Activated naive CD8-positive, alpha-beta T cell treated with anti-CD3 and anti-CD28 coated beads, Interleukin-2, amount 50 U/mL, for 24 hours (primary cell): ENCODE measurements at places on chromosomes 5 and 9.

- DNase-seq: peak; percentile 37
These were observed 51.2 kb downstream of the RALGPS1 start for GRCh38 chr9:126965541-126966428.

GRCh38 chr5:177357459-177358351 lies at the start of gene RGS14:
TSS of gene RGS14 (plus strand) at chr5:177357924. CDS start at chr5:177358025, 101 bp downstream.
- DNase-seq: peak; percentile 63

DNA sequence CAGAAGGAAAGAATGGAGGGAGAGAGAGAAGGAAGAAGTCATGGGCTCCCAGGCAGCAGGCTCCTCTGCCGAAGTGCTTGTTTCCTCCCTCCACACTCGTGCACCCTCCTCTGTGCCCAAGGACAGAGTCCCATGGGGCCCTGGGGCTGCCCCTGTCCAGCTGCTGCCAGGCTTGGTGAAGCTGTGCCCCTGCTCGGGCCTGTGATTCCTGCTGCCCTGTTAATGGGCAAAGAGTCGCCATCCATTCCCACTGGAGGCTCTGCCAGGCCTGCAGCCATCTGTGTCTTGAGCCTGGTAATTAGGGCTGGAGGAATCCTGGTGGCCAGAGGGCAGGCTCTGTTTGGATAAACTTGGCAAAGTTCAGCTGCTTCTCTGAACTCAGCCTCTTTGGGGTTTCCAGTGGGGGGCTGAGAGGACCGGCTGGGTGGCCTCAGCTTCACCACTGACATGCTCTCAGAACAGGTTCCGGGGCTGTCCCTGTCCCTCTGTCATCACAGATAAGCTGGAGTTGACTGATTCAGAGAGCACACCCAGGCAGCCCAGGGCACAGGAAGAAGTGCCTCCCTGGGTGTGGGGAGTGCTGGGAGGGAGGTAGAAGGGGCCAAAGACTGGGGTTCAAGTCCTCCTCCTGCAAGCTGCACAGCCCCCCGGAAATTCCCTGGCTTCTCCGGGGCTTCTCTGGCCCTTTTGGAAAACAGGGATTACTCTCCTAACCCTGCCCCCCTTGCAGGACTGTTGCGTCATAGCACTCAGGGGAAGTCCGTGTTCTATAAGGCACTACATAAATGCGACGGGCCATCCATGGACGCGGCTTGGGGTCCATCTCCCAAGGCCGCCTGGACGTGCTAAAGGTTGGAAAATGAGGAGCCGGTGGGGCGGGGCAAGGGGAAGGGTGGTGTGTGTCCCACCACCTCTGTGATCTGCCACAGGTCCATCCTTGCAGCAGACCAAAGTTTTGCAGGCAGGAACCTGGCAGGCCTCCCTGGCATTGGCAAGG lies 154.8 kb downstream of the PAX5 start:
- peak; percentile 24 for DNase-seq

DNA sequence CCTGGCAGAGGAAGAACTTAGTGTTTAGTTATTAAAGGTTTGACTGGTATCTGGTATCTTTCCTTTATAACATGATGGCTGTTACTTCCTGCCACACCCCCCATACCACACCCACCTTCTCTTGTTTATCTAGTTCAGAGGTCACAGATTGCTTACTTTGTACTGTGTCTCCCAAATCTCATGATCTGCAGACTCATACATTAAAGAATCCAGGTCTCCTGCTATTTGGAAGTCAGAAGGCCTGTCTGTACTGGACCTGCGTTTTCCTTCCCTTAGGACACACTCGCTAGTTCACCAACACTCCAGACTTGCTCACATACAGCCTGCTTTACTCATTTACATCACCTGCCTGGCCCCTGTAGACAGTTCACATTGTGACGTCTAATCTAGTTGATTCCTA lies 39.3 kb downstream of the NUDT12 start:
- DNase-seq: no peak

DNA sequence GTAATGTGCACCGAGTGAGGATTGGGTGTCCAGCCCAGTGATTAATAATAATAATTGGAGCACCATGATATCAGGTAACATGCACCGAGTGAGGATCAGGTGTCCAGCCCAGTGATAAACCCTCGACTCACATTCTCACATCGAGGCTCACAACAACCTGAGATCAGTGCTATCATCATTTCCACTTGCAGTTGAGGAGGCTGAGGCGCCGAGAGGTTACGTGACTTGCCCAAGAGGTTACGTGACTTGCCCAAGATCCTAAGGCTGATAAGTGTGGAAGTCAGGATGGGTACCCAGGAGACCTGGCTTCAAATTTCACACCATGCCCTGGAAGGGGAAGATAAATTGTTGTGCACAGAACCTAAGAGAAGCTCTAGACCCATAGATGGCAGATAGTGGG lies 189.4 kb downstream of the MED10 start:
- no peak for DNase-seq

GRCh38 chr9:7081065-7081600 lies 323.4 kb downstream of the KDM4C start:
- no peak for DNase-seq

DNA sequence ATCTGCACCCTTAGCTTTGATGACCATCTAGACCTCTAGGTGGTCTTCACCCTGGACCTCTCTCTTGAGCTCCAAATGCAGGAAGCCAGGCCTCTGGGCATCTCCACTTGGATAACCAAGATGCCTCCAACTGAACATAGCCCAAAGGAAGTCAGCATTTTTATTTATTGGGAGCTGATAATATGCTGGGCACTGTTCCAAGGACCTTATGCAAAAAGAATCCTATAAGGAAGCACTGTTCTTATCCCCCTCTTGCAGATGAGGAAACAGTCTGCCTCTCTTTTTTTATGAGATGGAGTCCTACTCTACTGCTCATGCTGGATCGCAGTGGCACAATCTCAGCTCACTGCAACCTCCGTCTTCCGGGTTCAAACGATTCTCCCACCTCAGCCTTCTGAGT lies 219.9 kb downstream of the CDK5RAP2 start:
- DNase-seq: no peak

DNA sequence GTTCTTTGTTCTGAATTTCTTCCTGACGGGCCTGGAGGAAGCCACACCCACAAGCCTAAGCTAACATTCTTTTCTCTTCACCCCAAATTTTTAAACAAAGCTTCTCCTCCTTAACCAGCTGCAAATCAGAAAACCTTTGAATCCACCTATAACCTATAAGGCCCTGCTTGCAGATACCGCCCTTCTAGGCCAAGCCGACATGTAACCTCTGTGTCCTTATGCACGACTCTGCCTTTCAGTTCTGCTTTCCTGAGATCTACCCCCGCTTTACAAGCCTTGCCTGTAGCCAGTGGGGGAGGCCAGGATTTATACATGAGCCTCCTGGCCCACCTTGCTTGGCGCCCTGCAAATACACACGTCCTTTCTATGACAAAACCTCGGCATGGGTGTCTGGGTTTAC lies 19.3 kb downstream of the BRD9 start:
- DNase-seq: no peak

GRCh38 chr5:73280386-73280785 lies 107.4 kb downstream of the TMEM174 start:
- DNase-seq: no peak

DNA sequence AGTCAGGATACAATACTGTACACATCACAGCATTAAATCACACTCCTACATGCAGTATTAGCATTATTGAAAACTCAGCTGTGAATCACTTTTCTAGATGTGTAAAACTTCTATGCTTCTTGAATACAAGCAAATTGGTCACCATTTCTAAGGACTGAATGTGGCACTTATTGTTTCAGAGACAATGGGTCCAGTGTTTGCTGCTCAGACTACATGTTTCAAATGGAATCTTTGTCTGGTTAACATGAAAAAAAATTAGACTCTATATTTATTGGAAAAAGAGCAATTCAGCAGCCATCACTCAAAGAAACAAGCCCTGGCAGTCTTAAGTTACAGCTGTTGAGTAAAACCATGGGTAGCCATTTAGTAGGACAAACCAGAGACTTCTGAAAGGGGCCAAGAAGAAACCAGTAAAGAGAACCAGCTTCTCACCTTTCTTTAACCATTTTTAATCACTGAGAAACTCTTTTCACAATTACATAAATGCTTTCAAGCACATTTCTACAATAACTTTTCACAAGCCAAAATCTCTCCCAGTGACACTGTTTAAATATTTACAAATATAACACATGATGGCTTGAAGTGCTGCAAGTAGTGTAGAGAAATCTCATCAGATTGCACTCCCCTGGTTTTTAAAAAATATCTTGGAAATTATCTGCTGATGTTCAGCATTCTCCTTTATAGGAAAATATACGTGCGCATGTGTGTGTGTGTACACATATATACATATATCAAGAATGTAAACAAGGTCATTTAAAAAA lies 35.2 kb downstream of the OR2K2 start:
- DNase-seq: no peak

GRCh38 chr5:144328494-144328893 lies 157.8 kb downstream of the KCTD16 start:
- DNase-seq: no peak

- DNase-seq: no peak
These were observed 7.0 kb downstream of the ADAMTS13 start for GRCh38 chr9:133429214-133429613.

DNA sequence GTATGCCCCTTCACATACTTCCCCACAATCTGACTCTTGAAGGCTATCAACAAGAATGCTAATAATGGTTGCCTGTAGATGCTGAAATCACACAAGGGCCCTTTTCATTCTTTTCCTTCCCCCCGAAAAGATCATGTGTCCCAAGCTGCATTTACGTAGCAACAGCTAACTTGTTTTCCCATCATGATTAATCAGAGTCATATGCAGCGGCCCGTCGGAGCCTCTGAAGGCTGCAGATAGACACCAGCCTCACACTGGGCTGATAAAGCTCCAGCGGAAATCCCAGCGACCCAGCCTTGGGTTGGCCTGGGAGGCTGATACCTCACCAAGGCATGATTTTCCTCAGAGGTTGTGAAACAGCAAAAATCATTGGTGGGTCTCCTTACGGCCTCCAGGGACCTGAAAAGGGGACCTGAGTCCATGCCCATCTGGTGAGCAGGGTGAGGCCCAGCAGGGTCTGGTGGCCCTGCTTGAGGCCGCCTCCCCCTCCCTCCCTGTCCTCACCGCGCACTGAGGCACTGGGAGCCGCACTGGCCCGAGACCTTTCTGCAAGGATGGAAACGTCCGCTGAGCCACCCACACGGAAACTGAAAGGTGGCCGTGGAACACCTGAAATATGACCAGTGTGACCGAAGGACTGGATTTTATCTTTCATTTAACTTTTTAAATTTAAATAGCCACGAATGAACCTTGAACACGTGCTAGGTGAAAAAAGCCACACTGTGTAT lies 114.2 kb upstream of the PHYKPL start:
- no peak for DNase-seq

DNA sequence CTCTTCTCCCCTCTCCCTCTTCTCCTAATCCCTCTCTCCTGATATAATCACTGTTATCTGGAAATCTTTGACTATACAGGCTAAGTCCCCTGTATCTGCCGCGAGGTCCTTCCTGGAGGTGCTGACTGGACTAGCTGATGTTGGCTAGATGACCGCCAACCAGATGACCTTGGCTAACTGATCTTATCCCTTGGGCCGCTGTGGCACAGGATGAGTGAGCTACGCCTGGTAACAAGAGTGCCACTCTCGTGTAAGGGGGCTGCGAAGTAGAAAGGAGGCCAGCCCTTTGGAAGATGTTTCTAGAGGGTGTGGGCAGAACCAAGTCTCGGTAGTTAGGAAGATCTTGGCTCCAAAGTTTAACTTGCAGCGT lies 345 bp upstream of the PRRC1 start:
- no peak for DNase-seq

- no peak for DNase-seq
These were observed 33.3 kb upstream of the FAT2 start for GRCh38 chr5:151624476-151624875.

DNA sequence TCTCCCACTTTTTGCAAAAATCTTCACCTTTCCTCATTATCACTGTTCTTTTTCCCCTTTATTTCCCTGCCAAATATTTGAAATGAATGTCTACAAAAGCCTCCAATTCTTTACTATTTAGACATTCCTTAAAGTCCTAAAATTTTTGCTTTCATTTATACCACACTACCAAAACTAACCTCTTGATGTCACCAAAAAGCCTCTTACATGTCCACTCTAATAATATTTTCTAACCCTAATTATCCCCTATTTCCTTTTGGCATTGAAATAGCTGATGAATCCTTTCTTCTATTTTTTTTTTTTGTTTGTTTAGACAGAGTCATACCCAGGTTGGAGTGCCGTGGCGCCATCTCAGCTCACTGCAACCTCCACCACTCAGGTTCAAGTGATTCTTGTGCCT lies 32.3 kb upstream of the NRG2 start:
- no peak for DNase-seq

DNA sequence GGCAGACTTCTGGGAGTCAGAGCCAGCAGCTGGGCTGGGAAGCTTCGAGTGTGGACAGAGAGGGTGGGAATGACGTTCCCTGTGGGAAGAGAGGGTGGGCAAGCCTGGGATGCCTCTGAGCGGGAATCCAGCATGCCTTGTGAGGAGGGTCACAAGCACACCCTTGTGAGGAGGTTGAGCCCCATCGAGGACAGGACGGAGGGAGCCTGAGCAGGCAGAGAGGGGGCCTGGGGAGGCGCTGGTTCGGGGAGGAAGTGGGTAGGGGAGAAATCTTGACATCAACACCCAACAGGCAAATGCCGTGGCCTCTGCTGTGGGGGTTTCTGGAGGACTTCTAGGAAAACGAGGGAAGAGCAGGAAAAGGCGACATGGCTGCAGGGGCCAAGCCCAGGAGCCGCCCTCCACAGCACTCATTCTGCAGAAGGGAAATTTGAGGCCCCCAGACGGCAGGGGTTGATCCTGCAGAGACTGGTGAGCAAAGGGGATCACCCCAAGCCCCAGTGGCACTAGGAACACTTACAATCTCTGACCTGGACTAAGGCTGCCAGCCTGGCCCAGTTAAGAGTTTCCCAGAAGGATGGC lies 1.1 kb upstream of the IL13 start:
- DNase-seq: peak; percentile 19

GRCh38 chr5:148454576-148454975 lies 70.8 kb downstream of the FBXO38 start:
- DNase-seq: no peak

DNA sequence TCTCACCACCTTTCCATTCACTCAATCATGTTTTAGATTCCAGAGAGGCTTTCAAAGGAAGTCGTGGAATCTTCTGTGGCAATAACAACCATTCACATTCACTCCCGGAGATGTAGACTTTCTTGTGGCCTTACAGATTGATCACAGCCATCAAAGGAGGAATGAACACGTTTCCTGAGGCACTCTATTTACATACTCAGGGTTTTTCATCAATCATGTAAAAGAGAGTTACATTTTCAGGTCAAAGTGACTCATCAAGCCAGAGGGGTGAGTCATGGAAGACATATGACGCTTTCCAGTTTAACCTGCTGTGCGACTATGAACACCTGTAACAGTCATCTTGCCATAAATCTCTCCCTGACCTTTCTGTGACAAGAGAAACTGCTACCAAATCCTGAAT lies 39.3 kb upstream of the RAD23B start:
- DNase-seq: peak; percentile 20

GRCh38 chr9:1869843-1870242 lies 145.3 kb upstream of the SMARCA2 start:
- DNase-seq: peak; percentile 26

DNA sequence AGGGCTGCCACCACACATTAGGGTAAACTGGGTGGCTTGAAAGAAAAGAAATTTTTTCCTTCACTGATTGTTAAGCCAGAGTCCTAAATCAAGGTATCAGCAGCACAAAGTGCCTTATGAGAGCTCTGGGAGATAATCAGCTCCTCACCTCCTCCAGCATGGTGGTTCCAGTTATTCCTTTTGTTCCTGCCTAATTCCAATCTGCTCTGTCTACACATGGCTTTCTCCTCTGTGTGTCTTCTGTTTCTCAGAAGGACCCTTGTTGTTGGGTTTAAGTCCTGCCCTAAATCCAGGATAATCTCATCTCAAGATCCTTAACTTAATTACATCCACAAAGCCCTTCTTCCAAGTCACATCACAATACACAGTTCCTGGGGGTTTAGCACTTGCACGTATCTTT lies 1352.0 kb upstream of the CDH9 start:
- no peak for DNase-seq
